ENCODE measurements at places on chromosomes 4 and X. TPM values are rescaled to one million over a fixed set of nuclear protein-coding genes. Genes with fewer than 3 reads are reported as not detected.
A peak's percentile ranks its signal among the peaks of the same experiment; 100 is the strongest.

DNA sequence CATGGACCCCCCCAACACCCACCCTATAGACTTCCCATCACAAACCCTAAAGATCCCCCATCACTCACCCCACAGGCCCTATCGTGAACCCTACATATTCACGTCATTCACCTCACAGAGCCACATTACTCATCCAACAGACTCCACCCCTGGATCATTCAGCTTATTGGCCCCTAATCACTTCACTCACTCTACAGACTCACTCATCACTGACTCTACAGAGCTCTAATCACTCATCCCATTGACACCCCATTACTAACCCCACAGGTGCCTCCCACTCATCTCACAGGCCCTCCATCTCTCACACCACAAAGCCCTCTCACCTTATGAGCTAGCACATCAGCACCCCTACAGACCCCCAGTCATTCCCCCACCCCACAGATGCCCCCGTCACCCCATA lies 6.3 kb upstream of the TBC1D25 start:
- DNase-seq = no peak

DNA sequence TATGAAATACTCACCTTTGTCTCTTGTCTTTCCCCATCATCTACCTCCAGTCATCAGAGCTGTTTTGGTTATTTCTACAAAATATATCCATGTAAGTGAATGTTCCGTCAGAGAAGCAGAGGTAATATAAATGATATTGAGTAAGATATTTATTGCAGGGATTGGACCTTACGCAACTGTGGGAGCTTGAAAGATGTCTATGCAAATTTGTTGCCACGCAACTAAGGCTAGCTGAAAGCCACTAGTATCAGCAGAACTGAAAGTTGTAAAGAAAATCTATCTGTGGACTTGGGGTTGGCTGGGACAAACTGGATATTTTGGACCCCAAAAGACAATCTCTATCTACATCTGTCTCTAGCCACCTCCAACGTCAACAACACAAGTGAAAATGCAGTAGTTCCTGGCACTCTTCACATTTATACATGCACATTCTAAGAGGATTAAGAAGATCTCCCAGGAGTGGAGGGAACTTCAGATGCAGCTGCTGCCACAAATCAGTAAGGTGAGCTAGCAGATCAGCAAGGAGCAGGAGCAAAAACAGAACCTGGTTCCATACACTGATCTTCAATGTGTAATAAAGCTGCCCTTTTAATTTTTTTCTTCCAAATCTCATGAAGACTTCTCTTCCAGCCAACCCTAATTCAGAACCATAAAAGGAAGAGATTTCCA lies 8.5 kb upstream of the CCSER1 start:
- peak; percentile 66 for DNase-seq

GRCh38 chrX:154476821-154477220 lies 2.3 kb downstream of the LAGE3 start:
- no peak for DNase-seq

- no peak for DNase-seq
Measured at GRCh38 chr4:41069838-41070237, 144.5 kb downstream of the APBB2 start.

GRCh38 chr4:72136429-72136828 lies 104.6 kb downstream of the NPFFR2 start:
- no peak for DNase-seq

THOC2 gene
- polyA plus RNA-seq = 30.5 TPM

DNA sequence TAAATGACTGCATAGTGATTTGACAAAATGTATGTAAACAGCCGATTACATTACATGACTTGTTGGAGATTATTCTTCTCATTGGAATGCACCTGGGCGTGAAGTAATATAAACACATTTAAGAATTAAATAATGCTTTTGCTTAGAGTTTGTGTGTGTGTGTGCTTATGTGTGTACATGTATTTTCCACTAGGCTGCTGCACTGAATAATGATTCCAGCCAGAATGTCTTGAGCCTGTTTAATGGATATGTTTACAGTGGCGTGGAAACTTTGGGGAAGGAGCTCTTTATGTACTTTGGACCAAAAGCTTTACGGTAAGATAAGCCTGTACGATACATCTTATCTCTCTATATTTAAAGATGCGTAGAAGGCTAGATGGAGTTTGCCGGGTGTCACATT lies 12.6 kb downstream of the NEIL3 start:
- peak; percentile 28 for DNase-seq

GRCh38 chrX:19563746-19564145 lies 48.4 kb upstream of the MAP3K15 start:
- DNase-seq = peak; percentile 2

- DNase-seq = peak; percentile 9
Measured at GRCh38 chrX:41336447-41336846, 2.5 kb downstream of the DDX3X start.

GATA1 gene
- not detected for polyA plus RNA-seq

ZNF518B gene
- 5.7 TPM for polyA plus RNA-seq

DNA sequence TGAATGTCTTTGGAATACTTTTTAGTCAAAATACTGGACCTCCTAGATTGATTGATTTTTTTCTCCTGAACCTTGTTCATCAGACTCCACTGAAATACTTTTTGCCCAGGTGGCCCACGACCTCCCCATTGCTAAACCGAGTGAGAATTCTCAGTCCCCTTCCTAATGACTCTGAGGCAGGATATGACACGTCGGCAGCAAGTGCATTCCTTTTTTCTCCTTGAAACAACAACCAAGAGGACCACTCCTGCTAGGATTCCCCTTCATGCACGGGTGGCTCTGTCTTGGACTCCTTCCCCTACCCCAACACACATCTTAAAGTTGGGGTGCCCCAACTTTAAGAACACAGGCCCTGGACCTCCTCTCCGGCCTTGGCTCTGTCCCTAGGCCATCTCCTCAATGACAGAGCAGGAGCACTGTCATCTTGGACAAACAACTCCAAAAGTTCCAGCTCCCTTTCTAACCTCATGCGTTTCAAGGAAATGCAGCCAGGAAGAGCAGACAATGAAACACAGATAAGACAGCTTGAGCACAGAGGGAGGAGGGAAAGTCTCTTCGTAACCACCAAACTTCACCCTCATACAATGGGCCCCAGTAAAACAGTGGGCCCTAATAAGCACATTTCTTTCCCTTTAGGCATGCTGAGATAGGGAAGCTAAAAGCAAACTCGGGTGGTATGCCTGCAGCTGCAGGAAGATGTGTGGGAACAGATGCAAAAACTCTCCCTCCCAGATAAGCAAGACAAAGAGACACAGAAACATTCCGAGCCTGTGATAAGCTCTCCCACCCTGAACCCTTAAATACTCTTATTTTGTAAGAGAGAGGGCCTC lies 33.9 kb downstream of the ZBTB49 start:
- DNase-seq = no peak

GRCh38 chrX:27884654-27885053 lies 76.9 kb downstream of the MAGEB10 start:
- DNase-seq = no peak

DNA sequence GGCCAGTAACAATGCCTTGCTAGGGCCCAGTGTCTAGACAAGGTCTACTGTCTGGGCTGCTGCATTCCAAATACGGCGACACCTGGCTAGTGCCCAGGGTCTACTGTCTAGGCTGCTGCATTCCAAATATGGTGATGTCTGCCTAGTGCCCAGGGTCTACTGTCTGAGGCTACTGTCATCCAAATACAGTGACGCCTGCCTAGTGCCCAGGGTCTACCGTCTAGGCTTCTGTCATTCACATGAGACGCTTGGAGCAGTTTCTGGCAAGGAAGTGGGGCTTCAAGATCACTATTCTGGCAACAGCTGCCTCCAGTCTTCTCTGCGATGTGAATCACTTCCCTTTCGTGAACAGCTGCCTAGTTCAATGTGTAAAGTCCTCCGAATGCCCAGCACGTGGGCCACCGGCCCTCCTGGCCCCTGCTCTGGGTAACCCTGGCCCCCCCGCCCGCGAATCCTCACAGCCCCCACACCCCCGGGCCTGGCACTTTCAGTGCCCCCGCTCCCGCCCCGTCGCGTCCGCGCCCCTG lies 12.7 kb downstream of the ACOX3 start:
- peak; percentile 27 for DNase-seq

- no peak for DNase-seq
Measured at GRCh38 chrX:19955306-19955705, 35.6 kb downstream of the BCLAF3 start.

FSTL5 gene
- polyA plus RNA-seq = 0.19 TPM

- no peak for DNase-seq
Measured at GRCh38 chr4:176849076-176849475, 56.4 kb upstream of the VEGFC start.

- peak; percentile 42 for DNase-seq
Measured at GRCh38 chrX:136574548-136574947, 42.5 kb downstream of the VGLL1 start.

DNA sequence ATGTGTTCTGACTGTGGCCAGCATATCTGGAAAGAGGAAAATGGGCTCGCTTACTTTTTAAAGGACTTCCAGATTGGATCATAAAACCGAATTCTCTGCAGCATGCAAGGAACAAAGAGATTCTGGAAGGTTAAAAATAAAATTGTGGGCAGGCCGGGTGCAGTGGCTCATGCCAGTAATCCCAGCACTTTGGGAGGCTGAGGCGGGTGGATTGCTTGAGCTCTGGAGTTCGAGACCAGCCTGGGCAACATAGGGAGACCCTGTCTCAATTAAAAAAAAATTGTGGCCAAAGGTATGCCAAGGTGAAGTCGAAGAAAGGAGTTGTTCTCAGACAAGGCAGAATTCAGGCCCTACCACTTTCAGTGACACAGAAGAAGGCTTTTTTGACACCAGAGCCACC lies 37.8 kb downstream of the NELFA start:
- DNase-seq = no peak

DNA sequence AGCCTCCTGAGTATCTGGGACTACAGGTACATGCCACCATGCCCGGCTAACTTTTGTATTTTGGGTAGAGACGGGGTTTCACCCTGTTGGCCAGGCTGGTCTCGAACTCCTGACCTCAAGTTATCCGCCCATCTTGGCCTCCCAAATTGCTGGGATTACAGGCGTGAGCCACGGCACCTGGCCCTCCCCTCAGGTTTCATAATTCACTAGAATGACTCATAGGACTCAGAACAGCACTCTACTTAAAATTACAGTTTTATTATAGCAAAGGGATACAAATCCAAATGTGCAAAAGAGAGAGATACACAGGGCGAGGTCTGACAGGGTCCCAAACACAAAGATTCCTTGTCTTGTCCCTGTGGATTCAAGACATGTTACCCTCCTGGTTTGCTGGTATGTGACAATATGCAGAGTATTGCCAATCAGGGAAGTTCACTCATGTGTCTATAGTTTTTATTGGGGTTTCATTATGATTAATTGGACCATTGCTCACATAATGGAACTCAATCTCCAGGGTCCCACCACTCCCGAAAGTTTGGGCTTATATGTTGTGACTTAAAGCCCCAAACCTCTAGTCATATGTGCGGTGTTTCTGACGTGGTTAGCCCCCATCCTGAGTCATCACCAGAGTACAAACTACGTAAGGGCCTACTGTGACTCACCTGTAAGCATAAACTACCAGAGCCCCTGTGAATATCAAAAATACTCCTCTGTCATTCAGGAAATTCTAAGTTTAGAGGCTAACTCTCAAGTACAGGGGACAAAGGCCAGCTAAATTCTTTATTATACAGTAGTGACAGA lies 5.2 kb downstream of the YIPF6 start:
- DNase-seq = no peak

PAGE2B gene
- polyA plus RNA-seq = 0.24 TPM

- no peak for DNase-seq
Measured at GRCh38 chr4:23899565-23899964, 9.7 kb upstream of the PPARGC1A start.

All from small intestine (tissue), 16 donors.